Lung microvascular endothelial cell (primary cell): ENCODE measurements at places on chromosomes 5 and 9. TPM values are rescaled to one million over a fixed set of nuclear protein-coding genes. Genes with fewer than 3 reads are reported as not detected.

- DNase-seq, result no peak
Observed at GRCh38 chr9:91023741-91024140, 222.1 kb downstream of the SYK start.

DNA sequence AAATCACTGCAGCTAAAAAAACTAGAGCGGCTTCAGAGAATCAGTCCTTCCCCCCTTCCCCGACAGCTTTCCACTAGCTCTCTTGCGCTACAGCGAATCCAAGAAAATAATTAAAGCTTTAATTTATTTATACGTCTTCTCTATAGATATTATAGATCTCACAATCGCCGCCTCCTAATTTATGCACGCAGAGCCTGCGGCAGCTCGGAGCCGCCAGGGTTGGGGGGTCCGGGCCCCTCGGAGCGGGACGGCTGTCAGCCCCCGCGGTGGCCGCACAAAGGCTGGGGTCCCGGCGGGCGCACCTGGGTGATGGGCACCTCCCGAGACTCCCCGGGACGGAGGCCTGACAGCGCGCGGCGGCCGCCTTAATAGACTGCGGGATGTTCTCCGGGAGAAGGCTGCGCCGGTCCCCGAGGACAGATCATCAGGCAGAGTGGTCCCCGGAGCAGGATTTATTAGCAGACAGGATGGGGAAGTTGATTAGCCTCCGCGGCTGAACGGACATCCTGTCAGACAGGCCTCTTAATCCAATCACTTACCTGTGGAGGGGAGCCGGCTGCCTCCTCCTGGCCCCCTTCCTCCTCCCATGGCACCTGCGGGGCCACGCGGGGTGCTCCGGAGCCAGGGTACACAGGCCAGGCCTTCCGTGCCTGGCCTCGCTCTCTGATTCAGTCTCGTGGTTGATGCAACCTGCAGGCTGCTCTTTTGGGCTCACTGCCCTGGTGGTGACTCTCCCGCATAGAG, 166.8 kb downstream of the MELK start:
- no peak for DNase-seq

Gene ST6GALNAC6
- 23.5 and 30.0 TPM in 2 replicates for total RNA-seq

Gene COL23A1
- under 0.01 and 0.40 TPM in 2 replicates for total RNA-seq

GRCh38 chr5:158529454-158529853, 570.3 kb downstream of the EBF1 start:
- no peak for DNase-seq

DNA sequence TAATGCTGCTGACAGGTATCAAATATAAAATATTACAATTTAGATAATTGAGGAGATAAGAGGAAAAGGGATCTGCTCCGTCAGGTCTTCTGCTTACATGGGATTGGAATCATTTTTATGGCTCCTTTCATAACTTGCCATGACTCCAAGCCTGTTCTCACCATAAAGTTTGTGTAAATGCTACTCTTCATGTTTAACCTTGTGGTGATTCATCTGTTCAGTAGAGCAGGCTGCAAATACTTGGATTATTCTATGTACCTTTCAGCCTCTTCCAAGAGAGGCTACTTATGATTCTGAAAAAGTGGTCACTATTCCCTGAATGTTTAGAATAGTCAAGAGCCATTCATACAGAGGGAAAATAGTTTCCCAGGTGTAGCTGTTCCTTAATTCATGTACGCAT, 66.9 kb downstream of the SLC44A1 start:
- DNase-seq, result no peak

Gene ENTPD2
- total RNA-seq, result not detected in 2 replicates

- no peak for DNase-seq
Observed at GRCh38 chr5:27266184-27266583, 227.8 kb upstream of the CDH9 start.

Gene CATSPER3
- total RNA-seq, result under 0.01 and 0.22 TPM in 2 replicates

DNA sequence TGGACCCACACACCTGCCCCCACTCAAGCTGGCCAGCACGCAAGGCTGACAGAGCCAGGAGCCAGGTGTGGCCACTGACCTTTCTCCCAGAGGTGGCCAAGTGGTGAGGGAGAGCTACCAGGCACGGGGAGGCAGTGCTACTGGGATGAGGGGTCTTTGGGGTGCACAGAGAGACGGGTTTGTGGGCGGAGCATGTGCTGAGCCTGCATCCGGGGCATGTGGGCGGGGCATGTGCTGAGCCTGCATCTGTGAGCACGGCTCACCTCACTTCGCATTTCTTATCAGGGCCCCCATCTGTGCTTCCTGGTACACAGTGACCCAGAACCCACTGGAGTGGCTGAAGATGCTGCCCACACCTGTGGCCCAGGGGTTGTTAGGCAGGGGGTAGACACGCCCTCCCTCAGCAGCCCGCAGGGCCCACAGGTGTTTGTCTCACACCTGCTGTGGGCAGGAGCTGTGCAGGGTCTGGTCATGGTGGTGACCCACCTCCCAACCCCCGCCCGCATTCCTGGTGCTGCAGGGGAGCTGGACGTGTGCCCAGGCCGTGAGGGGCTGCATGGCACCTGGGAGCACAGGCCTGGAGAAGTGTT, 21.5 kb downstream of the CCDC187 start:
- no peak for DNase-seq

GRCh38 chr5:33423018-33423630, 17.6 kb upstream of the TARS1 start:
- DNase-seq, result peak; percentile 55

DNA sequence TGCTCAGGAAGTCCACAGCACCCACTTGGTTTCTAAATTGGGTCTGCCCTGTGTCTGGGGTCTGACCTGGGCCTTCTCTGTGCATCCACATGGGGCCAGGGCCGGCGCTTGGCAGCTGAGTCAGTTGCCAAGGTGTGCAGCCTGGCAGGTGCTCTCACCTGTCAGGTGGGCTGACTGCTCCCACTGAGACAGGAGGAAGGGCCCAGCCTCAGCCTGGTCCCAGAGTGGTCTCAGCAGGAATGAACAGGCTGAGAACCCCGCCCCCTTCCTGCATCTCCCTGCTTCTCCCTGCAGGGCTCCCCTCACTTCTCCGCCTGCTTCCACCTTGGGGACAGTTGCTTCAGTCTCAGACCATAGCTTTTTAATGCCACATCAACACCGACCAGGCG, 60.5 kb downstream of the BARX1 start:
- DNase-seq, result no peak

Gene KIF12
- total RNA-seq, result not detected in 2 replicates

DNA sequence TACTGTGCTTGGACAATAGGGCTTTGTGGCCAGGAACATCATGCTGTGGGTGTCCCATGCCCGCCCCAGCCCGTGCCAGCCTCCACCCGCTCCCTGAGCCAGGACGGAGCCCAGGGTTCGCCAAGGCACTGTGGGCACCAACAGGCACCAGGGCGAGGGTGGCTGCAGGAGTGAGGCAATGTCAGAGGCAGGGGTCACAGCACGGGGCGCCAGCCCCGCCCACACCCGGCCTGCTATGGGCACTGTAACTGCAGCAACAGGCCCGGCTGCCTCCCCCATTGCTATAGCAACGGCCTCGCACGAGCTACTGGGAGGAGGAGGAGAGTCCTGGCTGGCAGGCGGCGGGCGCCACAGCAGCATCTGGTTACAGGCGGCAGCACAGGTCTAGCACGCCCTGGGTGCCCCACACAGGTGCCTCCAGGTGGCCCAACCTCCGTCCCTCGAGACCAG, 2.5 kb downstream of the ABCA2 start:
- DNase-seq, result no peak

GRCh38 chr5:169571355-169571754, 12.2 kb upstream of the SPDL1 start:
- DNase-seq, result no peak

- DNase-seq, result no peak
Observed at GRCh38 chr9:115058684-115059315, 59.2 kb downstream of the TNC start.

Gene QRFP
- total RNA-seq, result not detected in 2 replicates
